Fibroblast of villous mesenchyme (primary cell): ENCODE measurements at places on chromosomes 1 and 21. TPM values are rescaled to one million over a fixed set of nuclear protein-coding genes. Genes with fewer than 3 reads are reported as not detected.

GRCh38 chr21:46619846-46620245 lies 15.0 kb upstream of the S100B start:
- no peak for DNase-seq

GRCh38 chr1:239803781-239804180 lies 287.9 kb upstream of the FMN2 start:
- no peak for DNase-seq

DNA sequence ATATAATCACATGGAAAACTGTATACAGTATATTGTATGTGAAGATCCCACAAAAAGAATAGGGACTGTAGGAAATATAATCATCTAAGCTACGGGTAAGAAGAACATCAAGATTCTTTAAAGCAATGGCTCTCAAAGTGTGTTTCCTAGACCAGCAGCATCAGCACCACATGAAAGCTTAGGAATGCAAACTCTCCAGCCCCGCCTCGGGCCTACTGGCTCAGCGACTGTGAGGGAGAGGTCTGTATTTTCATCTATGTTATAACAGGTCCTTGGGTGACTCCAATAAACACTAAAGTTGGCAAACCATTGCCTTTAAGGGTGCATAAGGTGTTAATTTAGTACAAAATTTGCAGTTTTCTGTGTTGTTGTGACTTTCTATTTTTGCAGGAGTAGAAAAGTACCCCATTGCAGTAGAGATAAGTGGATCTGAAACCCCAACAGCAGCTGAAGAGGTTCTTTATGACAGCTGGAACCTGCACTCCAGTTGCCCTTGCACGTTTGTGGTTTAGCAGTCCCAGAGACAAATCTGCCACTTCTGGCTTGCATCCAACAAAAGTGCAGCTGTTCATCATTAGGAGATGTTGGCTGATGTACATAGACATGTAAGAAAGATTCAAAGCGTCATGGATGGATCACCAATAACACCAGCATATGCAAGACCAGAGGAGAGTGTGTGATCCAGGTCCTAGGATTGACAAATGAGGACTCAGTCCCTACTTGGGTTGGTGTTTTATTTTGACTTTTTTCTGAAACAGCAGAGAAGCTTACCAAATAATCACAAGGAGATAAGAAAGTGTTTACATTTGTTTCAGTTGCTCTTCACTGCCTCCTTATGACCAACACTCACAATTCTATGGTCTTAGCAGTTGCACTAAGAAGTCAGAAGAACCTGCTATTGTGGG lies 15.9 kb upstream of the IFNAR1 start:
- DNase-seq = peak; percentile 79

- no peak for DNase-seq
These were observed 1.9 kb downstream of the TAL1 start for GRCh38 chr1:47229886-47230691.

GRCh38 chr1:115839679-115840237 lies 1.2 kb downstream of the NHLH2 start:
- DNase-seq = no peak

DNA sequence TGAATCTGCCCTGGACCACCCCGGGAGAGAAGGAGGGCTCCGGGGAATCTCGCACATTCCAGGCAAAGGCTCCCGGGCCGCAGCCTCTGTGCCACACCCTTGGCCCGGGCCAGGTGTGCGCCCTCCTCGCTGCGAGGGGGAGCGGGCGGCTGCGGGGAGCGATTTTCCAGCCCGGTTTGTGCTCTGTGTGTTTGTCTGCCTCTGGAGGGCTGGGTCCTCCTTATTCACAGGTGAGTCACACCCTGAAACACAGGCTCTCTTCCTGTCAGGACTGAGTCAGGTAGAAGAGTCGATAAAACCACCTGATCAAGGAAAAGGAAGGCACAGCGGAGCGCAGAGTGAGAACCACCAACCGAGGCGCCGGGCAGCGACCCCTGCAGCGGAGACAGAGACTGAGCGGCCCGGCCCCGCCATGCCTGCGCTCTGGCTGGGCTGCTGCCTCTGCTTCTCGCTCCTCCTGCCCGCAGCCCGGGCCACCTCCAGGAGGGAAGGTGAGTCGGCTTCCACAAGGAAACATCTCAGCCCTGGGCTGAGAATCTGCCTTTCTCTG lies at the start of gene LAMC2:
TSS of gene LAMC2 (plus strand) at position 324 of the 550 bp plus-strand sequence. CDS start at position 413, 89 bp downstream.
- no peak for DNase-seq

Gene LAMC1
- 541 and 761 TPM in 2 replicates for total RNA-seq
